8988T (cell line): ENCODE measurements at places on chromosomes 5 and 9.

DNA sequence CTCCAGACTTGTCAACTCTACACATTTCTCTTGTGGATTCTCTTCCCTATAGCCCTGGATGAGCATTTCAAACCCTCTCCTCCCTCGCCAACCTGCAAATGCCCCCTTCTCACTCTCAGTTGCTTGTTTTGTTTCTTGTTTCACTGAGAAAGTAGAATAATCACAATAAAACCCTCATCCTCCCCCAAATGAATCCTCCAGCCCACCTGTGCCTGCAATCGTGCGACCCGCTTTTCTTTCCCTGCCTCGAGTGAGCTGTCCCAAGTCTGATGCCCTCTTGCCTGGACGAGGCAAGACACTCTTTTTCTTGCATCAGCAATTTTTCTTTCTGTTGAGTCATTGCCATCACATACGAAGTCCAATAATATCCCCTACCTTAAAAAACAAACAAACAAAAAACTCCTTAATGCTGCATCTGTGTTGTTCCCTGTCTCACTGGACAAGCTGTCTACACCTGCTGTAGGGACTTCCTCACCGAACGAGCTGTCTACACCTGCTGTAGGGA is 3.7 kb upstream of the CACNA1B start:
- no peak for DNase-seq

GRCh38 chr9:8349376-8349775 is 549.8 kb upstream of the DMAC1 start:
- DNase-seq, result no peak

DNA sequence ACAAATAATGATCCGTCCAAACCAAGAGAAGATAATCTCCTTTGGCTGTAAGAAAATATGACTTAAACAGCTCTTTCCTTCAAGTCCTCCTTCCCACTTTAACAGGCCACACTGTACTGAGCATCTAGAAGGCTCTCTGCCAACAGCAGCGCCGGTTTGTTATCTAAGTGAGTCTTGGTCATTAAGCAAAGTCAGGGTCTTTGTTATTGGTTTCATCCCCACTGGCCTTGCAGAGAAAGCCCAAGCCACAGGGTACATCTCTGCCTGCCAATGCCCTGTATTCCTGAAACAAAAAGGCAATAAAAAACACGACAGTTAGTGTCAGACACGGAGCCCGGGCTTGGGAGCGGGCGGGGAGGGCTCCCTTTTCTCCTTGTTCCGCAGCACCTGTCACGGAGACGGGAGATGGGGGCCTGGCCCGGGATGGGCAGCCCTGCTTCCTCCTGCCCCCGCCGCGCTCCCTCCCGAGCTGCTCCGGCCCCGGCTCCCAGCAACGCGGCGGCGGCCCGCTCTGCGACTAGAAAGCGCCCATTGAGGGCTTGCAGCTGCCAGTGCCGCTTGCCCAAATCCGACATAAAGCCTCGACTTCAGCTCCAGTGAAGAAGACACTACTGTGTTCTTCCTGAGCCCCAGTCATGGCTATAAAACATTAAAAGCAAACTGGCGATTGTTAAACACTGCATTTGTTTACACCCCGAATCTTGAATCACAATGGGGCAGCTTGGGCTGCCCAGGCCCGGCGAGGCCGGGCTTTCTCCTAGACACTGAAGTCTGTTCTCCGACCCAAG is 28.1 kb upstream of the PIK3R1 start:
- DNase-seq, result no peak

DNA sequence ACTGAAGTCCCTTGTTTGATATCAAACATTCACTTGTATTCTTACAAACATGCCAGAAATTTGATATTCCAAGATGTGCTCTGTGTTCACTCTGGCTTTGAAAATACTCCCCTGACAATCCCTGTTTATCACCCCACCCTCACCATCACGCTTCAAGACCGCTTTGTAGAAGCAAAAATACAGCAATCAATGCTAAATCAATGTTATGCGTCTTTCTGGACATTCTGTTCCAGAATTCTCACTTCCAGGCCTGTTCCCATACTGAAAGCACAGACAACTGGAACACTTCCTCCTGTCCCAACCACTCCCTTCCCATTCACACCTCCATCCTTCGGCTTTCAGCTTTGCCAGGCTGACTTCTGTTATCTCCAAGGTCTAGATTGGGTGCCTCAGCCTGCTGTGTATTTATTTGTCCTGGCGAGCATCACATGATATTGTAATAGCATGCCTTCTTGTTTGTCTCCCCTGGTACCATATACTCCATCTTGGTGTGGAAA is 72.8 kb downstream of the SNCAIP start:
- no peak for DNase-seq

GRCh38 chr9:105023788-105024187 is 95.8 kb upstream of the ABCA1 start:
- no peak for DNase-seq

- no peak for DNase-seq
Measured at GRCh38 chr5:168365581-168366081, 74.2 kb downstream of the WWC1 start.

GRCh38 chr5:180598797-180599589 is 7.7 kb upstream of the SCGB3A1 start:
- peak; percentile 15 for DNase-seq

- DNase-seq, result no peak
Measured at GRCh38 chr5:170721681-170722080, 61.8 kb upstream of the GABRP start.

DNA sequence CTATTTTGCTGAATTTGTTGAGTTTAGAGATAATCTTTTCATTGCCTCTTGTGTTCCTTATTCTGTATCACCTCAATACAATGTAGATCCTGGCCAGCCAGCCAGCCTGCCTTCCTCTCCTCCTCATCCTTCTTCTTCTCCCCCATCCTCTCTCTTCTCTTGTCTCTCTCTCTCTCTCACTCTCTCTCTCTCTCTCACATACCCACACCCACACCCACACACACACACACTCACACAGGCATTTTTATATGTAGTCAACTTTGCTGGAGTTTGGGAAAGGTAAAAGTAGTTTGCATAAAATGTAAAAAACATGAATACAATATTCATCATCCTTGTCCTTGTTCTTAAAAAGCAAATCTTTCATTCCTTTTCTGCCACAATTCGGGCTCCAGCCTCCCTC is 60.5 kb downstream of the ZFAND5 start:
- no peak for DNase-seq

- DNase-seq, result no peak
Measured at GRCh38 chr9:93235300-93235960, 51.5 kb downstream of the WNK2 start.

- no peak for DNase-seq
Measured at GRCh38 chr9:86670076-86670475, 277.2 kb downstream of the GAS1 start.

- no peak for DNase-seq
Measured at GRCh38 chr5:131758520-131758900, 38.3 kb downstream of the FNIP1 start.

DNA sequence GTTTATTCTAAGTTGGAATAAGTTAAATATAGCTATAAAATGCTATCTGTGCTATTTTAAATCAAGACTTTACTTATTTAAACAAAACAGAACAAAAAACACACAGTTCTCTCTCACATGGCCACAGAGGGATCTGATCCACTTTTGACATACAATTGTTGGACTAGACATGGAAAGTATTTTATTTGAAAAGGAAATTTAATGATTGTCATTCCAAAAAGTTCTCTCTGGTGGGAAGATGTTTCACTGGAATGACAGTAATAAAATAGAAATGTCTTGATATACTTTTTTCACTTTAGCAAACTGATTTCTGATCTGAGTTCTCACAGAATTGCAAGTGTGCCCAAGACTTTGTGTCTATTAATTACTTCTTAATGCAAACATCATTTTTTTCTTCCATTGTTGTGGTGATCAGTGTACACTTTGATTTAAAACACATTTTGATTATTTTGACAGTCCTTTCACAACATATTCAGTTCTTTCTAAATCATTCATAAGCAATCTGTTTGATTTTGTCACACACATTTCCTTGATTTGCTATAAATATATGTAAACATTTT is 30.1 kb upstream of the MINAR2 start:
- DNase-seq, result no peak

- DNase-seq, result no peak
Measured at GRCh38 chr5:178244576-178244975, 12.0 kb upstream of the PHYKPL start.

- no peak for DNase-seq
Measured at GRCh38 chr5:96242571-96242970, 190.5 kb downstream of the PCSK1 start.

DNA sequence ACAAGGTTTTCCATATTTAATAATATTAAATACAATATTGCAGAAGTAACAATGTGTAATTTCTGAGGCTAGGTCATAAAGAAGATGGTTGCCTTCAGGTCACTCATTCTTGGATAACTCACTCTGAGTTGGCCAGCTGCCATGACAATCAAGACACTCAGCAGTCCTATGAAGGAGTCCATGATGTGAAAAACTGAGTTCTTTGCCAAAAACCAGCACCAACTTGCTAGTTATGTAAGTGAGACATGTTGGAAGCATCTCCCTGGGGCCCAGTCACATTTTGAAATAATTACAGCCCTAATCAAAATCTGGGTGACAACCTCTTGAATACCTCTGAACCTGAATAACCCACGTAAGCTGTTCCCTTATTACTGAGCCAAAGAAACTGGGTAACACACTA is 453.2 kb downstream of the CDH18 start:
- DNase-seq, result no peak

DNA sequence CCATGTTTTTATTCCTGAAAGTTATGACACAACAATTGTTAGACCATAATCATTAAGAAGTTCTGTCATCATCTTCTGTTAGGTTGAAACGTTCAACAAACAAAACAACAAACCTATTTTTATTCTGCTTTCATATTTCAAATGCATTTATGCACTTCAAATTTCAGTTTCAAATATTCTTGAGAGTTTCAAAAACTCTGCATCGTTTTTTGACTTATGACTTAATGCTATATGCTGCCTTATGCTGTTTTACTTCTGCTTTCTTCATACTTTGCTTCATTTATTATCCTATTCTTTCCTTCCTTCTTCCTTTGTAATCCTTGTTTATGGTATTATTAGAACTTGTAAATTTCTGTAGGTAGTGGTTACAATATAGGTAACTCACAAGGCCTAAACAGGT is 95.0 kb downstream of the PCSK1 start:
- DNase-seq, result no peak

- no peak for DNase-seq
Measured at GRCh38 chr9:129590466-129590865, 30.4 kb downstream of the C9orf50 start.

- DNase-seq, result no peak
Measured at GRCh38 chr9:111949919-111950318, 53.3 kb downstream of the UGCG start.

- no peak for DNase-seq
Measured at GRCh38 chr5:169656125-169656901, 19.2 kb downstream of the DOCK2 start.

- DNase-seq, result no peak
Measured at GRCh38 chr5:76821136-76821535, 2.3 kb downstream of the F2RL1 start.

DNA sequence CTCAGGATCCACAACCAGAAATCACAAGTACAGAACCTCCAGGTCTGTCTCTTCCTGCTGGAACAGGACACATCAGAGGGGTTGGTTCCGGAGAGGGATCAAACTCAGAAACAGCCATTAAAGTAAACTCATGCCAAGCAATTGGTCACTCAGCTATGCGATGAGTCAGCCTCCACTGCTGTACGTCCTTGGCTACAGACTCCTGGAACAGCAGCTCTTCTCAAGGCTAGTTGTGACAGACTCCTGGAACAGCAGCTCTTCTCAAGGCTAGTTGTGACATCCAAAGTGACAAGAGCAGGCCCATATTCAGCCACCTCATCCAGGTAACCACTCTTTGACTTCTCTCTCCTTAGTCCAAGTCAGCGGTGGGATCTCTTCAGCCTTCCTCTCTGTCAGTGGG is at the start of gene SPINK13:
Gene SPINK13 (plus strand): TSS at position 229 of the 400 bp plus-strand sequence. CDS start 1,279 bp downstream, outside the sequence.
- DNase-seq, result no peak

- no peak for DNase-seq
Measured at GRCh38 chr5:106755066-106755465, 915.7 kb downstream of the EFNA5 start.

DNA sequence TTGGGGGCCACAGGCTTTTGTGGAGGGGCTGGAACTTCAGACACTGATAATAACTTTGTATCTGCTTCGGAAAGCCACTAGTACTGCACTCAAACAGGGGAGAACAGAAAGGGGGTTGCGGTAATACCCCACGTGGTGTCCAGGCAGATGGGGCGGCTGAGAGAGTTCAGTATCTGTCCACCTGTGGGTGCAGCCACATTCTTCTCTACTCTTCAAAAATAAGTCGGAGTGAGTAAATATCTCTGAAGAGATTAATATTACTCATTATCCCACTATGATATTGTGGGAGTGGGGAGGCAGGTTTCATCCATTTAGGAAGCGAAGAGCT is 102.1 kb upstream of the SSBP2 start:
- no peak for DNase-seq

DNA sequence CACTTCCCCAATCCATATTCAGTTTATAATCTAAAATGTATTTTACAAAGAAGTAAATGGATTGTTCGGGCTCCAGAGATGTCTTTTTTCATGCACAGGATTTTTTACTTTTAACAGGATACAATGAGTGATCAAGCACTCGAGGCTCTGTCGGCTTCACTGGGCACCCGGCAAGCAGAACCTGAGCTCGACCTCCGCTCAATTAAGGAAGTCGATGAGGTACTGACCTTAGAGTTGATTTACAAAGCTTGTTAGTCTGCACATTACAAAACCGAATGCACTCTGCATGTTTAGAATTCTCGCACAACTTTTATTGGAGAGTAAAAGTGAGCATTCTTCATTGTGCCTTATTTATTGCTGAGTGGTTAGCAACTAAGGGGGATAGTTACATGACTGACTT is 65.2 kb downstream of the ERAP1 start:
- no peak for DNase-seq

DNA sequence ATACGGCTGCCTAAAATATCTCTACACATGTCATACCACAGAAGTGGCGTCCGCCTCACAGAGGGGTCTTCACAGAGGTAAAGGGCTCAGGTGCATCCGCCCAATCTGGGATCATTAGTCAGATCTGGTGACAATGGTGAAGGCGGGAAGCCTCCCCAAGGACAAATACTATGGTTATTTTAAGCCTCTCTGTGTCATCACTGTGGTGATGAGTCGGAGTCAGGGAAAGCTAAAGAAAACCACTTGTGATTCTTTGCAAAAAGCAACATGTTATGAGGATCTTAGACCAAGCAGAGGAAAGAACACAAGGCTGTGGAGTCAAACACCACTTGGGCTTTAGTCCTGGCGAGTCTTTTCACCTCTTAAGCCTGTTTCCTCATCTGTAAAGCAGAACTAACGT is 190.4 kb downstream of the DRD1 start:
- DNase-seq, result no peak
